SJSA1 (cell line): ENCODE measurements at places on chromosomes 12 and 14.
A peak's percentile ranks its signal among the peaks of the same experiment; 100 is the strongest.

DNA sequence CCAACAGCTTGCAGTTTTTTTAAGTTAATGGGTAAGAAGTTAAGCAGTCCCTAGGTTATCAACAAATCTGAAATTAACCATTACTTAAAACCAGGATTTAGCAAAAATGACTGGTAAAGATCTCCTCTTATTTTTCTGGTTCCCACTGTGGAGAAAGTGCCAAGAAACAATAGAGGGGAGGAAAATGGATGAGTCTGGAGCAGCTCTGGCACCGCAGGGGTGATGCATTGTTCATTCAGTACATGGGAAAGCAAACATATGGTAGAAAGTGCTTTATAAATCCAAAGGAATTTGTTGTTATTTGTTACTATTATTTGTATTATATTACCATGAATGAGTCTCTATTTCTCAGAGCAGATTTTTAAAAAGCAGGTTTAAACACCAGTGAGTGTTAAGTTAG lies 92.2 kb downstream of the DYRK2 start:
- no peak for DNase-seq

DNA sequence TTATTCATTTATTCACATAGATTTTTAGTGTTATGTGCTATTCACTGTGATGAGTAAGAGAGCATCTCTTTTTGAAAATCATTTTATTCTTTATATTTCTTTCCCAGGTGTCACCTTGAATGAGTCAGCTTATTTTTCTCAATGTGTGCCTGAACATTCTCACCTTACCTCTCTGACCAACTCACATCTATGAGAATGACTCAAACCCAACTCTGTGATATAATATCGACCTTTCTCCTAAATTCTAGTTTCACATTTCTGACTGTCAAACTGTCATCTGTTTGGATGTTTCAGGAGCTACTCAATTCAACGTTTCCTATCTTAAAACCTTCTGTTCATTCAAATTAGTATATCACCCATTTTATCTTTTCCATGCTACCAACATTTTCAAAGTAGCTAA lies 630.8 kb downstream of the RERGL start:
- DNase-seq, result no peak

- DNase-seq, result no peak
Observed at GRCh38 chr12:7144414-7145120, 14.4 kb downstream of the CLSTN3 start.

GRCh38 chr14:77902811-77903210 lies 102.9 kb downstream of the ADCK1 start:
- no peak for DNase-seq

- no peak for DNase-seq
Observed at GRCh38 chr12:118641249-118641648, 264.9 kb downstream of the SUDS3 start.

DNA sequence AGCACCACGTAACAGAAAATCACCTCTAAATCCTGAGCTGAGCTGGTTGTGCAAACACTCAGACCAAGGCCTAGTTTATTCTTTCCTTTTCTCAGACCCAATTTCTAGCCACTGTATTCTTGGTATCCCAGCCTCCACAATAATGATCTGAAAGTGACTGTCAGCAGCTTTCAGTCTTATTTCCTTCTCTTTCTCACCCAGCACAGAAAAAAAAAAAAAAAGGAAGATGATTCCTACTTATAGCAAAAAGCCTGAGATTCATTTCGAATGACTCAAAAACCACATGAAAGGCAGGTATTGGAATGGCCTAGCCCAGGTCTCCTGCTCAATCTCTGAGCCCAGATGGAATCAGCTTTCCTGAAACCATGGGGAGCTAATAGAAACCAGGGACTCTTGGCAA lies 298.6 kb upstream of the PPFIA2 start:
- DNase-seq, result no peak

DNA sequence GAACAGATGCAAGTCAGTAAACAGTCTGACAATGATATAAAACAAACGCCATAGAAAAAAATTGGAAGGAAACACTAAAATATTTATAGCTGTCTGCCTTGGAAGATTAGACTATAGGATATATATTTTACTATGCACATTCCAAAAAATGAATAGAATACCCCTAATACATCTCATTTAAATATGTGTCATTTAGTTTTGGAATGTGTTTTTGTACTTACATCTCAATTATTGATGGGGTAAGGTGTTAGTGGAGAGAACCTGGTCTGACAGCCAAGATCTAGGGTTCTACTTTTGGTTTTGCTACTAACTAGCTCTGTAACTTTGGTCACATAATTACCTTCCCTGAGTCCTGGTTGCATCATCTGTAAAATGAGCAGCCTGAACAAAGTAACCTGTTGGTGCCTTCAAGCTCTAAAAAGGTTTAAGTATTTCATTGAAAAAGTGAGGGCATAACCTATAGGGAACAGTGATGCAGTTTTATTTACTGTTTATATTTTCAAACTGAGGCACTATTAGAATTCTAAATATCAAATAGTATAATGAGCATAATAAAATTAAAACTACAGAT lies 28.6 kb upstream of the SLC6A13 start:
- no peak for DNase-seq

- peak; percentile 62 for DNase-seq
Observed at GRCh38 chr12:56129206-56129941, 1.3 kb downstream of the ESYT1 start.

- no peak for DNase-seq
Observed at GRCh38 chr12:57760347-57760982, 5.6 kb downstream of the MARCHF9 start.

GRCh38 chr14:99604766-99605298 lies 825 bp upstream of the CCDC85C start:
- DNase-seq, result no peak

GRCh38 chr14:34453226-34453625 lies 8.8 kb downstream of the SPTSSA start:
- no peak for DNase-seq

- peak; percentile 68 for DNase-seq
Observed at GRCh38 chr12:114913871-114914801, 230.2 kb upstream of the TBX3 start.

DNA sequence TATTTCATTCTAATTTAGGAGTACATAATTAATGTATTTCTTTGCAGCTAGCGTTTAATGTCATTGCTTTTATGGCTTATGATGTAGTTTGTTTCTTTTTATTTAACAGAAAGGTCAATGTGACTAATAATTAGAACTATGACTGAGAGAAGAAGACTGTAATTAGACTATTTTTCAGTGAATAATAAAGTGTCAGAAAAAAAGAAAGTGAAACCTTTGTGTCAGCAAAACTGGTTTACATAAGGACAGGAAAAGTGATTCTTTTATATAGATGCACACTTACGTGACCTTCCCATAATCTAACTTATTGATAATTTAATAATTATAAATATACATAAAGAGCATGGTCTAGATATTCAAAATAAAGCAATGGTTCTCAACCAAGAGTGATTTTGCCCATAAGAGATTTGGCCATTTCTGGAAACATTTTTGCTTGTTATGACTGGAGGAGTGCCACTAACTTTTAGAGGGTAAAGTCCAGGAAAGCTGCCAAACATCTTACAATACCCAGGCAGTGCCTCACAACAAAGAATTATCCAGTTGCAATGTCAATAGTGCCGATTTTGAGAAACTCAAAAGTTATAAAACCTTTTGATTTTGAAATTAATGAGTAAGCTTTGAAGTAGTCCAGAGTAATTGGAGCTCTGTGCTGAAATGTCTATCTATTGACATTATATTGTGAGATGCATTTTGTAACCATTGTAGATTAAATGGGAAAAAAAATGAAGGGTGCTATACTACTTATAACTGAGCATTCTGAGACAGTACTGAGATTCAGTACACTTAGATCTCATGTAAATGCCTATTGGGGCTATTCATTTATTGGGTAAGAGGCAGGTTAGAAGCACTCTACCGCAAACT lies 227.1 kb downstream of the C12orf50 start:
- DNase-seq, result no peak

- DNase-seq, result no peak
Observed at GRCh38 chr12:50314636-50315312, 31.5 kb upstream of the LIMA1 start.

GRCh38 chr12:29350080-29350479 lies 30.9 kb downstream of the ERGIC2 start:
- DNase-seq, result no peak

DNA sequence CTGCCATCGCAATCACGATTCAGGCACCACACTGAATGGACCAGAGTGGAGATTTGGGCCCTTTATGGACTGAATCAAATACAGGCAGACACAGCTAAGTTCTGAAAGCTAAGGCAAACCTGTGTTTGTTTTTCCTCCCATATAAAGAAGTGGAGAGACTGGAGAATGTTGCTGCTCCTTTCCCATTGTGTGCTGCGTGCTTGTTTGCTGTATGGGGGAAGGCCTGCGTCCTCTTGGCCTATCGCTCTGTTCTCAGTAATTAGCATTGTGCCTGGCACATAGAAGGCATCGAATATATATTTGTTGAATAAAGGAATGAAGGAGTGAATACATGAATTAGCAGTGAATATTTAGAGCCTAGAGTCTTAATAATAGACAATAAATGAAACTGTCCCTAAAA lies 12.4 kb downstream of the ST8SIA1 start:
- DNase-seq, result no peak

GRCh38 chr14:104315625-104316024 lies 177.2 kb downstream of the KIF26A start:
- DNase-seq, result peak; percentile 14

GRCh38 chr12:122265886-122266229 lies 436 bp downstream of the VPS33A start:
- no peak for DNase-seq

DNA sequence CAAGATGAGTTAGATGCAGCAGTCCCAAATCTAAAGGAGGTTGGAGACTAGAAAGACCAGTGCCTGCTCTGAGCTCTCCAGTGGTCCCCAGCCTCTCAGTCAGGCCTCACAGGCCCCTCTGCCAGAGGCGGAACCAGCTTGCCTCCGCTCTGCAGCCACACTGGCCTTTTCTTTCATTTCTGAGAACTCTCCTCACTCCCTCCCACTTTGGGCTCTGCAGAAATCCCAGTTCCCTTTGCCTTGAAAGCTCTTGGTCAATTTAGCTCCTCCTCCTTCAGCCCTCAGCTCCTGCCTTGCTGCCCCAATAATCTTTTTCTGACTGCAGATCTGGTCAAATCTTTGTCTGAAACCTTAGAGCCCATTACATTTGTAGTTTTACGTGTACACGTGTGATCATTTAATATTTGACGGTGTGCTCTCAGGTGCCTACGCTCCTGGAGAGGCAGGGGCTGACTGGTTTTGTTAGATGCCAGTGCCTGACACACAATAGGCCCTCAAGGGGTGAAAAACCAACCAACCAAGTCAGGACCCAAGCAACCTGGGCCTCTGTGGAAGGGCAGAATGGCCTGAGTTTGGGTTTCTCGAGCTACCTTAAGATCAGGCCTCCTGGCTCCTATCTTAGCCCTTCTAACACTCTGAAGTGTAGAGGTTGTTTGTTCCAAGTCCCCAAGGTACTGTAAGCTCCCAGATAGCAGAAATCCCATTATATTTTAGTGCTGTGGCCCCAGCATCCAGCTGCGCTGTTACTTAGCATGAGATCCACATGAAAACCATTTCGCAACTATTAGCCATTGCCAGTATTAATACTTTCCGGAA lies 1.1 kb upstream of the NUDT4 start:
- DNase-seq, result no peak

- no peak for DNase-seq
Observed at GRCh38 chr12:50123203-50123602, 11.2 kb downstream of the COX14 start.

DNA sequence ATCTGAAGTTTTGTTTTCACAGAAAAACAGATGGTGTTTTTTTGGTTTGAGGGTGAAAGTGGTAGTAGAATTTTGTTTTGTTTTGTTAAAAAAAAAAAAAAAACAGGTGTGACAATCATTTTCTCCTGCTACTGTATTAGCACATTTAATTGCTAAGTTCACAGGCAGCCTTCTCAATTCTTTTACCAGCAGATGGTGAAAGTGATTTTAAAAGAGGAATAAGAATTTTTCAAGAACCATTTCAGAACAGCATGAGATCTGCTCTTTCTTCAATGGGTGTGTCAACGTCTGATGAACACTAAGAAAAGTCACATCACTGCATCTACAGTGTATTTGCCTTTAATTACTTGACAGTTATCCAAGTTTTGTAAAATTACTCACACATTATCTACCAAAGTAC lies 303.7 kb upstream of the USP15 start:
- DNase-seq, result no peak

DNA sequence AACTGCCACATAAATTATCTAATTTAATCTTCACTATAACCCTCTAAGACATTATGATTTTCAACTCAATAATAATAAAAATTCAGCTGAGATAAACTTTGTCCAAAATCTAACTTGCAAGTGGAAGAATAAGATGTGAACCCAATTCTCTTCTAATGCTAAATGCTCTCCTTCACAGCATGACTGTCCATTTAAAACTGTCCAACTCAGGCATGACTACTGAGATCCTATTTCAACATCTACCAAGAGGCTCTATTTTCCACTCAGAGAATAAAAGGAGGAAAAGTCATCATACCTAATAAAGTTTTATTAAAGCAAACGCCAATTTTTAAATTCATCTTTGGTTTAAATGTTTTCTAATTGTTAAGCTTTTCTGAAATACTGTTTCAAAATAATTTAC lies 183.6 kb downstream of the MED13L start:
- DNase-seq, result no peak

- DNase-seq, result no peak
Observed at GRCh38 chr12:55930771-55931316, at the start of gene DGKA. Gene DGKA, plus strand, starts transcription at chr12:55931162. Its CDS starts 5,342 bp downstream, at chr12:55936504.
